Renal pelvis (tissue), 12 donors: ENCODE measurements at places on chromosomes 5 and 9. TPM values are rescaled to one million over a fixed set of nuclear protein-coding genes. Genes with fewer than 3 reads are reported as not detected.

TNFSF15 gene
- polyA plus RNA-seq = 5.9 TPM

PCDHA1 gene
- polyA plus RNA-seq = not detected

TRIM41 gene
- polyA plus RNA-seq = 40.1 TPM

THBS4 gene
- 19.8 TPM for polyA plus RNA-seq

OSMR gene
- 6.9 TPM for polyA plus RNA-seq

PRLR gene
- polyA plus RNA-seq = 49.0 TPM

HRCT1 gene
- polyA plus RNA-seq = not detected

ZNF879 gene
- polyA plus RNA-seq = 8.6 TPM

PCDHGB2 gene
- polyA plus RNA-seq = 3.5 TPM

PCDHB12 gene
- polyA plus RNA-seq = 3.6 TPM

PCDHGA12 gene
- 1.1 TPM for polyA plus RNA-seq

BTNL8 gene
- polyA plus RNA-seq = 0.34 TPM

LCN15 gene
- 0.06 TPM for polyA plus RNA-seq

SYK gene
- 26.1 TPM for polyA plus RNA-seq

CEL gene
- polyA plus RNA-seq = 4.0 TPM

LCN10 gene
- 1.3 TPM for polyA plus RNA-seq

C5orf24 gene
- polyA plus RNA-seq = 106 TPM

NR6A1 gene
- polyA plus RNA-seq = 1.6 TPM

FREM1 gene
- 214 TPM for polyA plus RNA-seq

TMEM252 gene
- 8.4 TPM for polyA plus RNA-seq

AJM1 gene
- 1.6 TPM for polyA plus RNA-seq

SLC6A19 gene
- 77.3 TPM for polyA plus RNA-seq

CNTLN gene
- 11.5 TPM for polyA plus RNA-seq

ZBTB34 gene
- 20.5 TPM for polyA plus RNA-seq

PPP3R2 gene
- 0.10 TPM for polyA plus RNA-seq

PCDHB3 gene
- 3.7 TPM for polyA plus RNA-seq

SMIM3 gene
- polyA plus RNA-seq = 21.6 TPM

PCDHGB3 gene
- polyA plus RNA-seq = 1.9 TPM

FAM163B gene
- 0.25 TPM for polyA plus RNA-seq

MARCOL gene
- polyA plus RNA-seq = not detected

LCNL1 gene
- polyA plus RNA-seq = 0.36 TPM

PCDHB7 gene
- 4.4 TPM for polyA plus RNA-seq

PDE8B gene
- polyA plus RNA-seq = 5.0 TPM

F12 gene
- polyA plus RNA-seq = 22.1 TPM

TMOD1 gene
- polyA plus RNA-seq = 1.4 TPM

PIP5K1B gene
- polyA plus RNA-seq = 6.0 TPM

ORM1 gene
- not detected for polyA plus RNA-seq

CTXN3 gene
- polyA plus RNA-seq = not detected

LCN12 gene
- polyA plus RNA-seq = 37.3 TPM

PCDHGA4 gene
- 3.0 TPM for polyA plus RNA-seq

FBP1 gene
- polyA plus RNA-seq = 50.7 TPM

BTNL3 gene
- 0.09 TPM for polyA plus RNA-seq

ARL14EPL gene
- not detected for polyA plus RNA-seq

TMEM215 gene
- polyA plus RNA-seq = 0.10 TPM

CDKN2B gene
- 0.44 TPM for polyA plus RNA-seq

FBN2 gene
- polyA plus RNA-seq = 88.7 TPM

CDC20B gene
- 0.64 TPM for polyA plus RNA-seq

COL23A1 gene
- polyA plus RNA-seq = 7.1 TPM

CCNI2 gene
- 2.6 TPM for polyA plus RNA-seq

MOB3B gene
- polyA plus RNA-seq = 22.2 TPM

GPX3 gene
- 1,367 TPM for polyA plus RNA-seq

SH3GL2 gene
- 3.3 TPM for polyA plus RNA-seq

MAMDC4 gene
- polyA plus RNA-seq = 11.6 TPM

RNF183 gene
- 7.0 TPM for polyA plus RNA-seq

THOC3 gene
- 101 TPM for polyA plus RNA-seq
